ENCODE measurements at places on chromosomes 5 and 9. TPM values are rescaled to one million over a fixed set of nuclear protein-coding genes. Genes with fewer than 3 reads are reported as not detected.

MAPKAP1 gene
- 122 TPM for total RNA-seq

SVEP1 gene
- 16.7 TPM for total RNA-seq

SPINK5 gene
- not detected for total RNA-seq

MCC gene
- 20.6 TPM for total RNA-seq

C9orf72 gene
- 5.0 TPM for total RNA-seq

CARD6 gene
- total RNA-seq = 4.2 TPM

AP3S1 gene
- total RNA-seq = 21.9 TPM

AFAP1L1 gene
- 5.3 TPM for total RNA-seq

SHLD3 gene
- 3.9 TPM for total RNA-seq
